ENCODE measurements at places on chromosomes 2 and 18.

- DNase-seq = no peak
These were observed 488.8 kb downstream of the PARD3B start for GRCh38 chr2:205034034-205034433.

GRCh38 chr2:217839073-217839749 lies 163.6 kb downstream of the TNS1 start:
- peak; percentile 49 for DNase-seq

DNA sequence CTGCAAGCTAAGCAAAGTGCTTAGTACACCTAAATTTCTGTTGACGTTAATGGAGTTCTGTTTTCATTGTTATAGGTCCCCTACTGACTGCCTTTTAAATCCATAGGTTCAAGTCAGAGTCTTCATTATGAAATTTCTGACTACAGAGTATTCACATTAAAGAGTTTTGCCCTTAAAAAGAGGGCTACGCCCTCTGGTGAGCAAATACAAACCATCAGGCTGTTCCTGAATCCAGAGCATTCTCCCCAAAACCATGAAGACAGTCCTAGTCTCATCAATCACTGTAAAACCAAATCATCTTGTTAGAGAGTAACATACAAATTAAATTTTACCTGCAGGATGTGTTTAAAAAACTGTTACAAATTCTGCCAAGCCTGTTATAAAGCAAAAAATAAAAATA lies 1091.7 kb downstream of the TDRD15 start:
- no peak for DNase-seq

DNA sequence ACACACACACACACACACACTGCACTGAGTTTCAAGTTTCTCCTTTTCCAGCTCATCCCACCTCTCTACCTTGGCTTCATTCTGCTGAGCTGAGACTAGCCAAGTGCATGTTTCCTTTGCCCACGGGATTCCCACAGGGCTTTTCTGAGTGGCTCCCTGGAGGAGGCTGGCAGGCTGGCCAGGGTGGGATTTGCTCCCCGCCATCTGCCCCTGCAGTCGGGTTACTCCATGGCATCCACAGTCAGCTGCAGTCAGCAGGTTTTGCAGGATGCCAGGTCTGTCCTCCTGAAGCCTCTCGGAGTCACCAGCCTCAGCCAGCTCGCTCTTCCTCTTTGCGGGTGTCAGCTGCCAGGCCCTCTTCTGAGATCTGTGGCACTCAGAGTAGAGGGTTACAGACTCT lies 783.7 kb upstream of the SOX11 start:
- no peak for DNase-seq

DNA sequence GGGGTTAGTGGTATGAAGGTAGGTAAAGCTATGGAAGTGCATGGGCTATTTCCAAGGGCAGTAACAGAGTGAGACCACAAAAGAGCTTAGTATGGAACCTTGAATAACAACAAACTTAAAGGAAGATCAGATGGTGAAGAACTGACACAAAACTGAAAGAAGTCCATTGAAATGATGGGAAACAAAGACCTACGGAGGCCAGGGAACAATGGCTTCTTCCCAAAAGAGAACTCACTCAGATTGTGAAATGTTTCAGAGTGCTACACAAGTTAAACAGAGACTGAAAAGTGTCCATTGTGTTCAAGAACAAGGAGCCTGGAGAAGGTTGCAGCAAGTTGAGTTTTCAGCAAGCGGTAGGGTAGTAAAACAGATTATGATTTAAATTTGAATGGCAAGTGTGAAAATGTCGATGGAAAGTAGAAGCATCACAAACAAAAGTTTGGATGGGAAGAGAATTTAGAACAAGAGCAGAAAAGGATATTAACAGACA lies 700.0 kb upstream of the NXPH2 start:
- DNase-seq = no peak
